ENCODE measurements at places on chromosomes 2 and 18.

GRCh38 chr2:212686285-212686895, 147.8 kb upstream of the ERBB4 start:
- DNase-seq = no peak

DNA sequence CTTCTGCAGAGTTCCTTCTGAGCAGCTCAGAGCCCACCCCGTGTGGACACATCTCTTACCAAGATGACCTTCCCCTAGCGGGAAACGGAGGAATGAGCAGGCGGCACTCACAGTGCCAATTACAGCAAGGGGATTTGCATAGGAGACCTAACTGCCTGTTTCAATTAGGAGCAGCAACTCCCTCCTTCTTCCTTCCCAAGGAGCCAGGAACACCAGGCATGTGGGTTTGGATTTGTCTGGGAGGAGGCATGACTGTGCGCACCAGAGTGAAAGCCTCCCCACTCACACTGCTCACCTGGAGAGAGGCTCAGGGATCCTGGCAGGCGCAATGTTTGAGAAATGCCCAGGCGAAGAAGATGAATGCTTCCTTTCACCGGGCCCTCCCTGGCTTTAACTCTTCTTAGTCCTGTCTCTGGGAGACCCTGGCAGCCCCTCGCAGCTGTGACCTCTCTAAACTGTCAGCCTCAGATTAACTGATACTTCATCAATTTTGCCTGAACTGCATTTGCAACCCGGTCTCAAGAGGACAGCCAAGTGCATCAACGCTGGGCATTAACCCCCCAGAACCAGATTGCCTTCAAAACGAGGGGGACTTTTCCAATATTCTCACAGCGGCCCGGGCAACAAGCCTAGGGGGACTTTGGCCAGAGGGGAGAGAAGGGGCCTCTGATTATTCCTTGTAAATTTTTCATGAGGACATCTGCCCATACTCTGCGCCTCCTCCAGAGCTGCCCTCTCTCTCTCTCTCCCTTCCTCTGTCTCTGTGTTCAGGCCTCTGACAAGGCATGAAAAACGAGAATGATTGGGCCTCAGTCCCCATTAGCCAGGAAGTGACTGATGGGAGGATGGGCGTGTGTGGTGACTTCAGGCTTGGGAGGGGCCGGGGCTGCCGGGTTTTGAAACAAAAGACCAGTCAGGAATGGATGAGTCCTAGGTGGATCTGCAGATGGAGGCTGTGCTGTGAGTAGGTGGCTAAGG, 93.8 kb downstream of the CMPK2 start:
- no peak for DNase-seq

DNA sequence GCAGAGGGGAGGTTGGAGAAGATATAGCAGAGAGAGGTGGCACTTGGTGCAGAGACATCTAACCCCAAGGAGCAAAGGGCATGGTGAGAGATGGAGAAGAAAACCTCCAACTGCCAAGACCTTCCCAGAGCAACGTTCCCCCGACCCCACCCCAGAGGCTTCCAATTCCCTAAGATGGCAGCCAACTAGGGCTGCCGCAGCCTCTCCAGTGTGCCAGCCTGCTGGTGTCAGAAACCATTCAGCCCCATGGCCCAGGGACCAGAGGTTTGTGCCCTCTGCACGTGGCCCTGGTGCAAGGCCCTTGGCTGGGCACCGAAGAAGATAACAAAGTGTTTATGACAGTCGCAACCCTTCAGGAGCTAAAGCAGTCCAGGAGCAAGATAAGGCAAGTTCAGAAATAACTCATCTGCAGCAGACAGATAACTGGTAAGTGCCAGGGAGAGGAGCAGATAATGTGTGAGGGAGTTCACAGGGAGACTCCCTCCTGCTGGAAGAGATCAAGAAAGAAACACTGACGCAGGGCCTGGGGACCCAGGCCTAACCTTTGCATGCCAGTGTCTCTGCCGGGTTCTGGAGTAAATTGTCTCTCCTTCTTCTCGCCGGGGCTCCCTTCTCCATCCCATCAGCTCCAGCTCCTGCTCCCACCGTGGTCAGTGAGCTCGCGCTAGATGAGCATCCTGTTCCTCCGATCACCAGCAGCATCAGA, 66.1 kb upstream of the ID2 start:
- no peak for DNase-seq

- DNase-seq = no peak
Measured at GRCh38 chr2:70703900-70704549, 64.0 kb downstream of the ADD2 start.

DNA sequence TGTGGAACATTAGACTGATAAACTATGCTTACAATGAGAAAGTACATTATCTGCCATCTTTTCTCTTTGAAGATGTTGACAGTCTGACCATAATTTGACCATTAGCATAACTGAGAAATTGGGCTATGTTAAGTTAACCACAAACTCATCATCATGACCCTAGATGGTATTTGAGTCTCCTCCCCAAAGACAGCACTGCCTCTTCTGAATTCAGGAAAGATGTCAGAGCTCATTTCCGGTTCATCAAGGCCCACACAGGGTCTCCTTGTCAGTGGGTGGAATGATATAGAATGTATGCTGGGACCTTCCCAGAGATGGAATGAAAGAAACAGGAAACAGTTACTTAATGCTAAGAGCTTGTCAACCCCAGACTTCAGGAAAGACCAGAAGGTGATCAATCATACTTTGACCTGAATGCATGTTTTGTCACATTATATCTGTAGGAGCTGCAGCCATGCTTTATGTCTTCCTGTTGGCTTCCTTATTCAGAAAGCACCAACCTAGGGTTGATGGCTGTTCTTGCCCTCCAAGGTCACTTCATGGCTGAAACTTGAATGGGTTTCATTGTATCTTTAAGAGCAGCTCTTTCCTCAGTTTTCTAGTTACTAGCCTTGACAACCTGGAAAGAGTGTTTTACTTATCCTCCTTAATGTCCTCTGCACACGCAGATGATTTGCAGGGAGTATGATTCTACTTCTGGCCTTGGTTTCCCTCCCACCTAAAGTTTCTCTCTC, 99.1 kb upstream of the NEUROD1 start:
- no peak for DNase-seq

DNA sequence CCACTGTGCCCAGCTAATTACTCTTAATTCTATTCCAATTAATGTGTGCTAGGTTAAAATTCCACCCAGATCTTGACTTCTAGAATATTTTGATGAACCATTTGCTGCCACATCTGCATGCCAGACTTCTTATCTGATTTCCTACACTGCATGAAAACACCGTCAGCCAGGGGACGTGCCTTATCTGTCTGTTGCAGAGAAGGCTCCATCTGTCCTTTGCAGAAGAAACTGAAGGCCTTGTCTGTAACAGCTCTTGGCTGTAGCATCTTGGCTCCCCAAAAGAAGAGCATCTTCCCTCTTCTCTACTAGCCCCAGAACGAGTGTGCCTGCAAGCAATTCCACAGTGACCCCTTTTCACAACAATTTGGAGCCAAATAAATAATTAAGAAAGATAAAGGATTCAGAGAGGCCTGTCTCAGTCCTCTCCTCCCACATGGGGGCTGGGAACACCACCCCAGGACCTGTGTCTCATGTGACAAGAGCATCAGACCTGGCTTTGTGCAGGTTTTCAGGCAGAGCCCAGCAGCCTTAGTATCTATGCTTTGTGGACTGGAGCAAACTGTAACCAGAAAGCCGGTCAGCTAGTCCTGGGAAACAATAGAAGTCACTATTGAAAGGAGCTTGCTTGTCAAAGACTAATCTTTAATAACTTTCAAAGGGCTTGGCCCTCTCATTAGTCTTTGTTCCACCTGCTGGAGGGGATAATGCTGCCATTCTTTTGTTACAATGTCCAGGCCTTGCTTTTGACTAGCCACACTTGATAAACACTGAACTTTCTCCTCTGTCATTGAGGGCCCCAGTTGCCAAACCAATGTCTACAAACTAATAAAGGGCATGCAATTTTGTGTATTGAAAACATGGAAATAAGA, 84.0 kb upstream of the NEUROD1 start:
- DNase-seq = no peak

- DNase-seq = no peak
Measured at GRCh38 chr2:150672311-150672710, 184.8 kb upstream of the RND3 start.

- DNase-seq = no peak
Measured at GRCh38 chr2:121101093-121101715, 183.8 kb downstream of the TFCP2L1 start.

DNA sequence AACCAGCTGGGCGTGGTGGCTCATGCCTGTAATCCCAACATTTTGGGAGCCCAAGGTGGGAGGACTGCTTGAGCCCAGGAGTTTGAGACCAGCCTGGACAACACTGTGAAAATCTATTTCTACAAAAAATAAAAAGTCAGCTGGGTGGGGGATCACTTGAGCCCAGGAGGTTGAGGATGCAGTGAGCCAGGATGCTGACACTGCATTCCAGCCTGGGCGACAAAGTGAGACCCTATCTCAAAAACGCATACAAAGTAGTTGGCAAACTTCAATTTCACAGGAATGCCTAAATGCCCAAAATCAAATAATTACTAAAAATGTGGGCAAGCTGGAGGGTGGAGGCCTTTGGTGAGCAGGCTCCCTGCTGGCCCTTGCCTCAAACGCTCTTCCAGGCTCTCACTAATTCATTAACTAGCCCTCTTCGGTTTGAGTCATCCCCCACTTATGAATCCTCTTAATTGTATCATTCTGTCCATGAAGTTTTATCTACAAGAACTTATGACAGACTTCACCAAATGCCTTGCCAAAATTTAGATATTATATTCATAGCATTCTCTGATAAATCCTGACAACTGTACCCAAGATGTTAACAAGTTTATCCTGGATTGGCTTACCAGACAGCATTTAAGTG, 68.7 kb upstream of the ZFP36L2 start:
- DNase-seq = no peak

GRCh38 chr18:61949946-61950345, 57.1 kb upstream of the RNF152 start:
- DNase-seq = no peak

DNA sequence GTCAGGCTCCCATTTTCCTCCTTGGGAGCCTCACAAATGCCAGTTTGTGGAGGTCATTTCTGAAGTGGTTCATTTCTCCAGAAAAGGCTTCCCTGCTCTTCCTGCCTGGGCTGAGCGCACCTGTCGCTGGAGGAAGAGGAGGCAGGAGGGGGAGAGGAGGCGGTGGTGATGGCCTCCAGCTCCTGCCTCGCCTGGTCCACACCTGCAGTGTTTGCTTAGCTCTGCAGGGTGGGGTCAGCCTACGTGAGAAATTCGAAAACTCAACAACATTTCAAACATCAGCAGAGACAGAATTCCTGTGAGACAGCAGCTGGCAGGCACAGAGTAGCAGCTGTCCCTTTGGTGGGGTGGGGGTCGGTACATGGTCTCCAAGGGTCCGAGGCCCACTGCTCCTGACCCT, 7.9 kb downstream of the IMPA2 start:
- DNase-seq = no peak

DNA sequence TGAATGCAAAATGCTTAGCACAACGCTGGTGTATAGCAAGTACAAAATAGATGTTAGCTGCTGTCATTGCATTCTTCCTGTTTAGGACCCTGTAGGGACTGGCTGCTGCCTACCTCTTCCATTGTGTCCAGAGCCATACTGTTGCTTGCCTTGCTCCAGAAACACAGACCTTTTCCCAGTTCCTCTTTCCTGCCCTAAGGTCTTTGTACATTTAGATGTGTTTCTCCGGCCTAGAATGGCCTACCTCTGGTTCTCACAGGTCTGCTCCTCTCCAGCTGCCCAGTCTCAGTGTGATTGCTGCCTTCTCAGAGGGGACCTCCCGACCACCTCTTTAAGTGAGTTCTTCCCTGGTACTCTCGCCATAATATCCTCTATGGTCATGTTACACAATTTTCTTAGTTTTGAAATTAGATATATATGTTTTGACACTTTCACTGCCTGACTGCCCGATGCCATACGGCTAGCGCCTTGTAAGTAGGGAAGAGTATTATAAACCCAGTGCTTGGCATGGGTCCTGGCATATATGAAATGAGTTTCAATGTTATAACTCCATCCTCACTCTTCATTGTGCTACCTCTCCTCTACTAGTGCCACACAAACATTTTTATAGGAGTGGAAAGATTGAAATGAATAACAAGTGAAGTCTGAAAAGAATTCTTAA, 48.3 kb downstream of the RFTN2 start:
- DNase-seq = no peak

DNA sequence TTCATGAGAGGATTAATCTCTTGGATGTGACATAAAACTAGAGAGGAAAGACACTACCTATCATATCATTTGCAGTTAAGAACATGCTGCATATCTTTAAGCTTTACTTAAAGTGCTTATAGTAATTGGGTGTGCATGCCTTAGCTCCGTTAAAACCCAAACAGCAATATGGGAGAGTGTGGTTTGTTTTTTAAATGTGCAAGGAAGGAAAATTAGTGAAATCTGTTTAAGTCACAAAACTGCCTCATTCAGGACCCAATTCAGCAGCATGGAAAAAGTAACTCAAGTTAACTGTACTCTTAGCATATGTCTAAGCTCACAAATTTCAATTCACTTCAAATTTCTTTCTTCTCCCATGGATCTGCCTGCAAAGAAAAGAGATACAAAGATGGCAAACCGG, 182.2 kb downstream of the ARHGAP15 start:
- no peak for DNase-seq

DNA sequence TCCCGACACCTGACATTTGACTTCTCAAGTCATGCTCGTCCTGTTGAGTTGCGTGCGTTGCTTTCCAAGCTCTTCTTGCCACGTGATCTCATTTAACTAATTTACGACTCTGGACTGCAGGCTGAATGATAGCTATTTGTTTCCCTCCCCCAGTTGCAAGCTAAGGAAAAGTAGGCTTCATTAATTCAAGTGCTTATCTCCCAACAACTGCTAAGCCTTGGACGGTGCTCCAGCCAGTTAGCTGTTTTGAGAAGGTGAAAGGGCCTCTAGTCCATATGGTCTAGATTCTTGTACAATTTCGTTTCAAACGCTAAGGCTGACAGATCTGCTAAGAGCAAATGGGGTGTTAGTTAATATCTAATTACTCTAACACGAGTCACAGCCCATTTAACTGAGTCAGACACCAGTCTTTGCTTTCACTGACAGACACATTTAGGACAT, 21.1 kb downstream of the GPR45 start:
- no peak for DNase-seq

GRCh38 chr18:72700961-72701710, 157.0 kb upstream of the CBLN2 start:
- DNase-seq = no peak

- DNase-seq = no peak
Measured at GRCh38 chr2:78979380-78980151, 45.9 kb upstream of the REG3G start.

DNA sequence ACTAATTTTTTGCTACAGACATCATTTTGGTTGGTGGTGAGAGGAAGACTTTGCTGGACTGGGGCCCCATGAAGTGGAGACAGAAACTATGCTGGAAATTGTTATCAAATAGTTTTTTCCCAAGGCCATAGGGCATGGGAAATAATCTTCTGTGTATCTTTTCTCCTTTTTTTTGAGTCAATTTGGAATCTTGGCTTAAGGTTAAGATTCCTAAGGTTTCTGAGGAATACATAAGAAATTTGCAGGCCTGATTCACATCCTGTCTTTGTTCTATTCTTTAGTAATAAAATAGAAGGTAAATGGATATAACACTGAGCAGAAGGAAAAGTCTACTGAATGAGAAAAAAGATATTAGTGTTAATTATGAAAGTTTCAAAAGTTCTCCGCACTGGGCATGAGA, 16.6 kb downstream of the SMC6 start:
- no peak for DNase-seq

GRCh38 chr18:7291046-7291445, 60.2 kb downstream of the LRRC30 start:
- no peak for DNase-seq

All from cerebellar nuclear complex (tissue), 1 donor.